Activated naive CD8-positive, alpha-beta T cell treated with anti-CD3 and anti-CD28 coated beads for 36 hours (primary cell): ENCODE measurements at places on chromosomes 12 and 14.
A peak's percentile ranks its signal among the peaks of the same experiment; 100 is the strongest.

DNA sequence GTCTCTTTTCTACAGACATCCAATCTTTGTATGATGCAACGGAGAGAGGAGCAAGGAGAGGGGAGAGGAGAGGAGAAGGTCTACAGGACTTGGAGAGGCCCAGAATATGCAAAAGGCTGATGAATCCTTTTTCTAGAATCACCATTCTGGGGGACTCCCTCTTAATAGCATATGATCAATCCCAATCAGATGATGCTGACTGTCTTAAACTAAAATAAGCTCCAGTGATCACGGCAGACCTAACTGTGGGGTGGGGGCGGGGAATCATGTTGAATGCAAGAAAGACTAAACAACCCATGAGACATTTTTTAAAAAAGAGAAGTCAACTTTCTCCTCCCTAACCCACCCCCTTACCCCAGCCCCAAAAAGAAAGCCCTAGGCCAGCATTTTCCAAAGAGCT is 33.4 kb downstream of the BTBD7 start:
- no peak for DNase-seq

DNA sequence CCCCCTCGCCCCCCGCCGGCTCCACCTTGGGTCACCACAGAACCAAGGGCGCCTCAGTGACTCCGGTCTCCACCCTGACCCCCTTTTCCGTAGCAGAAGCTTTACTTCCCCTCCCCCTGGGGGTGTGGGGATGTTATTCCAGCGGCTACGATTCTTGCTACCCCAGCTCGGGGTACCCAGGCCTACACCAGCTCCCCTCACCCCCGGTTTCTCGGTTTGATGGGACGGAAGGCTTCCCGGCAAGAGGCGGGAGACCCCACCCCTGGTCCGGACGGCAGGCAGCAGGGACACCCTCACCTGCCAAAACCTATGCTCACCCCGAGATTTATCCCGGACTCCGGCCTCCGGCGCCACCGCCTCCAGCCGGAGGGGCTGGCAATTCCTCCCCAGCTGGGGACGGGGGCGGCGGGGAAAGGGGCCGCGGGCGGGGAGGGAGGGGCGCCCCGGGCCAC is 619 bp downstream of the RAB15 start:
- DNase-seq, result no peak

- DNase-seq, result no peak
Observed at GRCh38 chr14:33726685-33727084, 224.2 kb downstream of the EGLN3 start.

DNA sequence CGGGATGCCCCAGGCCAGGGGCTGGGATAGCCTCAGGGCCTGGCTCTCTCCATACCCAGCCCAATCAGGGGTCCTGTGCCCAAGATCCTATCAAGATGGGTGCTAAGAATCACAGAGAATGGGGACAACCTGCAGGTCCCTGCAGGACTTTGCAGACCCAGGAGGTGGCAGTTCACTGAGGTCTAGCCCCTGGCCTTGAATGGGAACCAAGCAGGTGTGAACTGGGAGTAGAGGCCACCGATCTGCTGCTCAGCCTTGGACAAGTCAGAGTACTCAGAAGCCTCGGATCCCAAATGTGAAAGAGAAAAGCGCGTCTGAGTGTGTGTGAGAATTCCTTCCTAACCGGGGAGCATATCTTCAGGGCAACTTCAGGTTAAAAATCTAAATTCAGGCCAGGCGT is 76.2 kb downstream of the ARL6IP4 start:
- no peak for DNase-seq

- no peak for DNase-seq
Observed at GRCh38 chr14:90023176-90023896, 38.5 kb upstream of the KCNK13 start.

DNA sequence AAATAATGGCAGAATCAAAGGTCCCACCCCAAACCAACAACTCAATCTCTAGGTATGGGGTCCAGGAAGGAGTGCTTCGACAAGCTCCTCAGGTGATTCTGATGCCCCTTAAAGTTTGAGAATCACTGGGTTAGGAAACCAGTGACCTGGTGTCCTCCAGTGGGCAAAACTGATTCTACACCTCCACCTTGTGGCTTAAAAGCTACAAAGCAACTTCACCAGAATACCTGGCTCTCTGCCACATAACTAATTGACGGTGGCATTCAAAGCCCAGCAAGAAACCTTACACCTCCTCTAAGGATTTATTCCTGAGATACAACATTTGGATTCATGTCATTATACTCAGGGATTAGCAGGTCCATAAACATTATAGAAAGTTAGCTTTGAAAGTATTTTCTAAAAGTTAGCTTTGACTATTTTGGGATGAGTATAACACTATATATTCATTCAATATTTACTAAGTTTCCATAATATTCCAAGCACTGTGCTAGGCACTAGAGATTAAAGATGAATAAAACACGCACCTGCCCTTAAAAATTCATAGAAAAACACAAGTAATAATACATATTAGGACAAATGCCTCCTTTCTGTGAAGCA is 45.4 kb downstream of the DCAF5 start:
- peak; percentile 15 for DNase-seq

- DNase-seq, result no peak
Observed at GRCh38 chr12:93219947-93220346, 157.8 kb upstream of the NUDT4 start.

DNA sequence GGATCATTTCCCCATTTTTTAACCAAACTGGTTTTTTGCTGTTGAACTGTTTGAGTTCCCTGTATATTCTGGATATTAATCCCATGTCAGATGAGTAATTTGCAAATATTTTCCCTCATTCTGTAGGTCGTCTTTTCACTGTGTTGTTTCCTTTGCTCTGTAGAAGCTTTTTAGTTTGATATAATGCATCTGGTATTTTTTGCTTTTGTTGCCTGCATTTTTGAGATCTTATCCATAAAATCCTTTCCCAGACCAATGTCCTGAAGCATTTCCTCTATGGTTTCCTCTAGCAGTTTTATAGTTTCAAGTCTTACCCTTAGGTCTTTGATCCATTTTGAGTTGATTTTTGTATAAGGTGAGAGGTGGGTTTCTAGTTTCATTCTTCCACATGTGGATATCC is 71.3 kb downstream of the LRP6 start:
- DNase-seq, result no peak

- no peak for DNase-seq
Observed at GRCh38 chr12:85829391-85829790, 6.8 kb downstream of the RASSF9 start.

DNA sequence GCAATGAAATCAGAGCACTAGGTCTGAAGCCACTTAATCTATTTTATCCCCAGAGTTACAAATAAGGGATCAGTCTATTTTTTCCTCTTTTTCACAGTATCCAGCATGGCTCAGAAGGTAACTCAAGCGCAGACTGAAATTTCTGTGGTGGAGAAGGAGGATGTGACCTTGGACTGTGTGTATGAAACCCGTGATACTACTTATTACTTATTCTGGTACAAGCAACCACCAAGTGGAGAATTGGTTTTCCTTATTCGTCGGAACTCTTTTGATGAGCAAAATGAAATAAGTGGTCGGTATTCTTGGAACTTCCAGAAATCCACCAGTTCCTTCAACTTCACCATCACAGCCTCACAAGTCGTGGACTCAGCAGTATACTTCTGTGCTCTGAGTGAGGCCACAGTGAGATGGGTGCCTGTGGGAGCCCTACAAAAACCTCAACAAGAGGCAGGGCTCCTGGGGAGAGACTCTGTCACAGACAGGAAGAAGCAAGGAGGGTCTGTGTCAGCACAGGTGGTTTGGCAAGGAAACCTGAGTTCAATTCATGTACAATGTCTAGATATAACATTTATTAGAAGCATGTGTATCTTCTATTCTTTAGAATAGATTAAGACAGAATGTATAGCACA is 334.3 kb upstream of the OR4E1 start:
- DNase-seq, result no peak

DNA sequence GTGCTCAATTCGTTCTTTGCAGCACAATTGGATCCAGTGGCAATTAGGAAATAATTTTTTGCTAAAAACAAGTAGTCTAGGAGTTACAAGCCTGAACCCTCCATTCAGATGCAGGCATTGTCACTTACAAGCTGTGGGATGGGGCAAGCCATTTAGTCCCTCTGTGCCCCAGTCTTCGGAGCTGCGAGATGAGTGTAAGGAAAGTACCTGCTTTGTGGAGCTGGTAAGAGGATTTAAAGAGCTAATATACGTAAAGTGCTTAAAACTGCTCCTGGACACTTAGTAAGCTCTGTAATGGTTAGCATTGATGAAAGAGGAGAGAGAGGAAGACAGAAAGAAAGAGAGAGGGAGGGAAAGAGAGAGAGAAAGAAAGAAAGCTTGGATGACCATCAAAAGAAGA is 112.5 kb downstream of the LGMN start:
- no peak for DNase-seq

DNA sequence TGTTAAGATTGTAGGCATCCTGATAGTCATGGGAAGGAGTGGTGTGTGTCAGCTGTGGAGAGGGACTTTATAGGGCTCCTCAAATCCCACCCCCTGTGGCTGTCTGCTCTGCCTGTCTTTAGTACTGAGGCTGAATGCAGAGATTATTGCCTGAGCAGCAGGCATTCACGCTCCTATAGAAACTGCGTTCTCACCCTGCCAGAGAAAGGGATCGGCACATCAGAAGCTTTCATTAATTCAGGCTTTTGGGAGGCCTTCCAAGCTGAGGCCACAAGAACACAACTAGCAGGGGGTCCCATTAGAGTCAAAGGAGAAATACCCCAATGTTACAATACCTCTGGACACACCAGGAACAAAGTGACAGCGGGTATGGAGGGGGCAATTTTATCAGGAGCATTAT is 12.6 kb downstream of the KCNK10 start:
- no peak for DNase-seq

- no peak for DNase-seq
Observed at GRCh38 chr12:25811656-25812126, 146.8 kb upstream of the RASSF8 start.

- no peak for DNase-seq
Observed at GRCh38 chr14:23345987-23346692, 6.5 kb downstream of the SLC22A17 start.

DNA sequence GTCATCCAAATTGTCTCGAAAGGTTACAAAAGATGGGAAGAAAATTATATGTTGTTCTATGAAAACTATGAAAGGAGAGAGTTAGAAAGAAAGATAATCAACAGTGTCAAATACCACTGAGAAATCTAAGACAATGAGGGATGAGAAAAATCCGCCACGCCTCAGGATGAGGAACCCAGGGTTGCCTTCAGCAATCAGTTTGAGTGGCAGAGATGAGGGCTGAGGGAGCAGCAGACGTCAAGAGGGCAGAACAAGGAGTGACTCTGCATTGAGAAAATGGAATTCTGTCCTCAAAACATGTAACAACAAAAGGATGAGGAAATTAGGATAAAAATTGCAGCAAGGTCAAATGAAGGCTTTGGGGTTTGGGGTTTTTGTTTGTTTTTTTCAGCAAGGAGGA is 18.3 kb upstream of the OXA1L start:
- no peak for DNase-seq

DNA sequence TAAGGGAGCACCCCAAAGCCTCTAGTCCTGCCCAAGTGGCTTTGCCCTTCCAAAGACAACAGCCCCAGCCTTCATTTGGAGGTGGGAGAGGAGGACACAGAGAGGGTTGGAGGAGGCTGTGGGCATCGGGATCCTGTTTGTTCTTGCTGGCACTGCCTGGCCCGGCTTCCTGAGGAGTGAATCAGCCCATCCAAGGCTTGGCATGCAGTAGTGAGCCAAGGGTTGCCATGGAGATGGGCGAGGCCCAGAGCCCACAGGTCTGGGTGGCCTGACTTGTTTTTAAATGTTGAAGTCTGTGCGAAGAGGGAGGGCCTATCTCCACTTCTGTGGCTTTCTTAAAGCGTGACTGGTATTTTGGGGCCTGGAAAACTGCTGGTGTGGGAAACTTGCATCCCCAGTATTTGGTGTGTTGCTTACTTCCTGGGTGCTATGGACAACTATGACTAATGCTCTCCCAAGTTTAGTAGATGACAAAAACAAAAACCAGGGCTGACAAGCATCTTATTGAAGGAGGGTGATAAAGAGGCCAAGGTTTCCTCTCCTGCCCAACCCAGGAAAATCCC is 15.8 kb downstream of the CD9 start:
- no peak for DNase-seq

GRCh38 chr14:93969082-93969828 is 7.1 kb downstream of the ASB2 start:
- DNase-seq, result no peak

DNA sequence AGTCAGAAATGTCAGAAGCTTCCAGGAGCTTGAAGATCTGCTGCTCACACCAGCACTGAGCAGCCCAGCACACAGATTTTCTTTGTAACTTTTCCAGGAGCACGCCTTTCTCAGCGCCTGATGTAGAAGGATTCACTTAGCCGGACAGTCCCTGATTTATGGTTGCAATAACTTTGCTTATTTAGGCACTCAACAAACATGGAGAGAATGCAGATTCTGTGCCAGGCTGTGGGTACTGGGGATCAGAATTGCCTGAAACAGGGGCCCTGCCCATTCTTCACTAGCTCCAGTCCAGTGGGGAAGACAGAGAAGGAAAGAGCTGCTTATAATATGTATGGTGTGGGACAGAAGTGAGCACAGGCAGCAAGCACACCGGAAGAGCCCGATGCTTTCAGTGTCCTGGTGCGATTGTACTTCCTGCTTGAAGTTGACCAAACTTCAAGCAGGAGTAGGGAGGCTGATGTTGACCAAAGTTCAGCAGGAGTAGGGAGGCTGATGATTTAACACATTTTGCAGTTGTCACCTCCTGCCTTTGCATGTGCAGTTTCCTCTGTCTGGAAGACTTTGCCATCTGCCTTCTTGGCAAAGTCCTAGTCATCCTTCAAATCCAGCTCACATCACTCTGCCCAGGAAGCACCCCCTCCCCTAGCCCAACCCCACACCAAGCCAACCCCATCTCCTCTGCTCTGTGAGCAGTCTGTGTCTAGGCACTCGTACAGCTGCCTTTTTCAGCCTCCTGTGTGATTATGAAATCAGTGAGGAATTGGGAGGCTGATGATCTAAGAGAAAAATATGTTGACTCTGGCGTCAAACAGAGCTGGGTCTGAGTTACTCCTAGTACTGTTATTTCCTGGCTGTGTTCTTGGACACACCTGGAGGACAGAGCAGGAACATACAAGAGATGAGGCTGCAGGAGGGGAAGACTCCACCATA is 12.0 kb upstream of the PRIMA1 start:
- no peak for DNase-seq

- no peak for DNase-seq
Observed at GRCh38 chr12:10279937-10280336, 27.7 kb upstream of the KLRD1 start.

DNA sequence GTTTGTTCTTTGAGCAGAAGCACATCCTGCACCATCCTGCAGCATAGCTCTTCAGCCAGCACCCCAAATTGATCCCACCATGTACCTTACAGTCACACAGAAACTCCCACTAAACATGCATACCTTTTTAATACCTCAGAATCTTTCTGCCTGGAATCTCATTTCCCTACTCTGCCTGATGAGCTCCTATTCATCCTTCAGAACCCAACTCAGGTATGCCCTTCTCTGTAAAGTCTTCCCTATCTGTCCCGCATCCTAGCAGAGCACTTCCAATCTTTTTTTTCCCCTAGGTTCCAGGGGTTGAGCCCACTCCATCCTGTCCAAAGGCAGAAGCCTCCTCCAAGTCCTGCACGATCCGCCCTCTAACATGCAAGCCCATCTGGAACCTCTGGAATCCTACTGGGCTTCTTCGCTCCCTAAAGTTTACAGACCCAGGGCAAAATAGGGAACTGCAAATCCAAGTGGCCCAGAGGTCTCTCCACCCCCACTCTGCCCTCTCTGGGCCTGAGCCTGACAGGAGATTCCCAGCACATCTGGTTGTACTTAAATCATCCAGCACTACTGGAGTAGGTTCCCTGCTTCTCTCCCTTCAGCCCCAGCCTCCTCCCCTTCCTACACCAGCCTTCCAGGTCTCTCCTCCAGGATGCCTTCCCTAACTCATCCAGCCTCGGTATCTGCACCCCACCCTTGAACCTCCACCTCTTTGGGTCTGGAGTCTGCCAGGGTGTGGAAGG is 4.1 kb upstream of the FIGNL2 start:
- DNase-seq, result no peak
